ENCODE measurements at places on chromosomes 1 and 21.
A peak's percentile ranks its signal among the peaks of the same experiment; 100 is the strongest.

DNA sequence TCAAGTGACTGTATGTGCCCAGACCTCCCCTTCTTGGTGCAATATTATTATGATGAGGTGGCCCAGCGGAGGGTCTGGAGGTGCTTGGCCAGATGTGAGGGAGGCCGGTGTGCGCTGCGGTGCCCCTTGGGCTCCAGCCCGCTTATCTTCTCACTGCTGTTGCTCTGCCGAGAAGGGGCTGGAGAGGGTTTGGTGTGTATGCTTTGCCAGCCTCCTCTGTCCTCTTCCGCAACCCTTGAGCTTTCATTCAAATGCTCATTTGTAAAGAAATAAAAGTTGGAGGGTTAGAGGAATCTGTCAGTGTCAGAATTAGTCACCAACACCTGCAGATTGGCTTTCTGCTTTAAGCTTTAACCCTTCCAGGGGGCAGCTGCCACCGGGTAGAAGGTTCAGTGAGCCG lies 19.7 kb downstream of the RNF220 start:
- DNase-seq, result no peak

DNA sequence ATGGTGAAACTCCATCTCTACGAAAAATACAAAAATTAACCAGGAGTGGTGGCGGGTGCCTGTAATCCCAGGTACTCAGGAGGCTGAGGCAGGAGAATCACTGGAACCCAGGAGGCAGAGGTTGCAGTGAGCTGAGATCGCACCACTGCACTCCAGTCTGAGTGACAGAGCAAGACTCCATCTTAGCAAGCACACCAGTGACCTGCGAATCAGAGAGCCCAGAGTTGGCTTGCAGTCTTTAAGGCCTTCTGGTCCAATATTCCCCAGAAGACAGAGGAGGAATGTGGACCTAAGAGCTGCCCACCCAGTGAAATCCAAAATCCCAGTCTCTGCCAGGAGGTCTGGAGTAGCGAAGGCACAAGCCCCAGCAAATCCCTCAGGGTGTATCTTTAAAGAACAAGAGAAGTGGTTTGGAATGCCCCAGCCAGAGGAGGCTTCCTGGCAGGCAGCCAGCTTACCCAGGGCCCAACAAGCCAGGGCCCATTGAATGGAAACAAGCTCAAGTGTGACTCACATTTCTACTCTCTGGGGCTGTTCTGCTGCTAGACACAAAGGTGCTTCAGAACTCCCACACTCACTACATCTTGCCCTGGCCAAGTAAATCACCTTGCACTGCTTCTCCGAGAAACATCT lies 23.9 kb downstream of the GPR161 start:
- no peak for DNase-seq

GRCh38 chr1:21216835-21217811 lies 40.4 kb upstream of the EIF4G3 start:
- peak; percentile 62 for DNase-seq

DNA sequence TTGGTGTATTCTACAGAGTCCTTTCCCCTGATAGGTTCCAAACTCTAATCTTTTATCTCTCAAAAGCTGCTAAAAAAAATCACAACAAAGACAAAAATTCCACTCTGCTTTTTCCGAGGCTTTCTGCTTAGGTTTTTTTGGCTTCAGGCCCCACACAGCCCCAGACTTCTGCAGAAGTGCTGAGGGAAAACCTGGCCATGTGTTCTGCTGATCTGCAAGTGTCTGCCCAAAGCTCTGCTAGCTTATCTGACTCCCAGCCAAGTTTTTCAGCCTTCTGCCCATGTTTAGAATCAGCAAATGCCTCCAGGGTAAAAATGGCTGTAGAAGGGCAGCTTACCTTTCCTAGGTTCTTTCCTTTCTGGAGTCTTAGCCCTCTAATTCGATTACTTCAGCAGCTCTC lies 28.4 kb downstream of the DISP3 start:
- no peak for DNase-seq

DNA sequence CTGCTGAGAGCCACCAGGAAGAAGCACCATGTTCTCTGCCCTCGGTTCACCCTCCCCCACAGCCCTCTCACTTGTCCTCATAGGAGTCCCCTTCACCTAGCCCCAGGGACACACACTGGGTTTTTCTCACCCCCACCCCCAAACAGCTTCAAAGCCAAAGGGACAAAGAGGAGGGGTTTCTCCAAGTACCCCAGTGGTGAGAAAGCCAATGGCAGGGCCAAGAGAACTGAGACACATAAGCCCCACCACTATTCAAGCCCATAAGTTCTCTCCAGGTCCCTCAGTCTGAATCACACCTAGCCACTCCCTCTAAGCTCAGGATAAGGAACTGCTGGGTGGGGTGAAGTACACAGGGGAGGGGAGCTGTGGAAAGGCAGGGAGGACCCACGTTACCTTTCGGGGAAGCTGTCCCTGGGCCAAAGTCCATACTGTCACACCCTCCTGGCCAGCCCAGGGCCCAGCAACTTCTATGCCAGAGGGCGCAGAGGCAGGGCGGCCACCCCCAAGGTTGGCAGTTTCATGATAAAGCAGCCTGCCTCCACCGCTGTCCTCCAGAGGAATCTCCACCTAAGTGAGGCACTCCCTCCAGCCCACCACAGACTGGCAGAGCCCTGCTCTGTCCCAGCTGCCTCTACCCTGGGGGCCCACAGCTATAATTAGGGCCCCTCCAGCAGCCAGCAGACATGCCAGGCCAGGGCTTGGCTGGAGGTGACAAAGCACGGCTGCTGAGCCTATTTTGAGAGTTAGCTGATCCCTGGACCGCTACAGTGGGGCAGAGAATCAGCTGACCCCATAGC lies 39.0 kb upstream of the PPP1R15B start:
- no peak for DNase-seq

DNA sequence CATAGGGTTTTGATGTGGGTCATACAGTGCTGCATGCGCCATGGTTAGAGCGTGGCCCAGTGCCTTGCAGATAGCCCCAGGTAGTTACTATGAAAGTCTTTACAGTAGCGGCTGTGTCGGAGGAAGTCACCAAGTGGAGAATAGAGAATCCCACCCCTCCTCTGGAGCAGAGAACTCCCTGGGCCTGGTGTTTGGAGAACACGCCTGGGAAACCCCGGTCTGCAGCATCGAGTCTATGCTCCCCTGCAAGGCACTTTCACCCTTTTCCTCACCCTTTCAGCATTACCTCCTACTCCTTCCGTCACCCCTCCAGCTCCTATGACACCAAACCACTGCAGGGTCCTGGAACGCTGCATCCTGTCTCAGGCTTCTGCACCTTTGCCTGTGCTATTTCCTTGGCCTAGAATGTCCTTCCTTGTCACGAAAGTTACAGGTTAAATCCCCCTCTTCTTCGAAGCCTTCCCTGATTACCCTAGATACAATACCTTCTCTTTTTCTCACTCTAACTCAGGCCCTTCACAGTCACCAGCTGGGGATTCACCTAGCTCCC lies 2.7 kb upstream of the SLC1A7 start:
- no peak for DNase-seq

DNA sequence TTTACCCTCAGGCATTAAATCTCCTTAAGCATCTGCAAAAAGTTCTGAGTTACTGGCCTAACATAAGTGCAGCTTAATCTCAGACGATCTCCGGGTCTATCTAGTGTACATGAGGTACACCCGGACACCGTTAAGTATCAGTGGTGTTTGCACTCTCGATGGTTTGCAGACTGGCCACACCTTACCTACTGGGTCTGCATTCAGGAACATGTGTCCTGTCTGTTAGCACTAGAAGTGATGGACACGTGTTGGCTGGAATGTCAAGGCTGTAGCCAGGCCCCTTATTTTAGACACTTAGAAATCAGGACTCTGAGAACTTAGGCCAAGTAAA lies 783 bp upstream of the AGL start:
- no peak for DNase-seq
